ENCODE measurements at places on chromosomes 2 and 18. TPM values are rescaled to one million over a fixed set of nuclear protein-coding genes. Genes with fewer than 3 reads are reported as not detected.

MYO1B gene
- polyA plus RNA-seq = 32.1 TPM

EML6 gene
- 0.29 TPM for polyA plus RNA-seq

SLC38A11 gene
- polyA plus RNA-seq = 3.0 TPM

AKAIN1 gene
- polyA plus RNA-seq = not detected

WIPF1 gene
- 34.7 TPM for polyA plus RNA-seq

C2orf42 gene
- polyA plus RNA-seq = 16.4 TPM

POTEE gene
- not detected for polyA plus RNA-seq

DNA sequence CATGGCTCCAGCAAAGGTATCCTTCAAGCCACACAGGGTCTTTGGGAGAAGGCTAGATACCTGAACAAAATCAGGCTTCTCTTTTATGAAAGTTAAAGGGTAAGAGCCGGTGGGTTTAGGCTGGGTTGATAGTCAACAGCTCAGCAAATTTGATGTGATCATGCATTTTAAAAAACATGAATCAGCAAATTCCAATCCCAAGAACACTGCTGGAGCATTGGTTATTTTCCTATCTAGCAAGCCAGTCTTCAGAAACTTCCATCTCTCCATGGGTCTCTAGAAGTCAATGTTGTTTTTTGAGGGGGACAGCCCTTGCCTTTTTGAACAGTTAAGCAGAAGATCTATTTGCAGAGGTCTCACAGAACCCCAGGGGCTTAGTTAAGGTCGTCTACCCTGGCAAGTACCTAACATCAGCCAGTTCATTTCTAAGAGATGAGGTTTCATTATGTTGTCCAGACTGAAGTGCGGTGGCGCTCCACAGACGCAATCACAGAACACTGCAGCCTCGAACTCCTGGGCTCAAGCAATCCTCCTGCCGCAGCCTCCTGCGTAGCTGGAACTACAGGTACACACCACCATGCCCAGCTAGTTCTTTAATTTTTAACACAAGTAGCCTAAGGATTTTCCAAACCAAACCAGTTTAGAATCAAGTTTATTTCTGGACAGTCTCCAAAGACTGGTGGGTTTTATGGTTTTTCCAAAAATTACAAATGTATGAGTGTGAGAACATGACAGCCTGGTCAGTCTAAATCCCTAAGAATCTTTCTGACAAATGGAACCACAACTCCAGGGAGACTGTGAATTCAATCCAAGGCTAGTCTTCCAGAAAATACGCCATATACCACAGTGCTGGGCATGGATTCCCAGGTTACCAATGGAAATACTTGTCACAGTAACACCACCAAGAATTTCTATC, 4.1 kb upstream of the ZCCHC2 start:
- no peak for DNase-seq
- peaks cover 2% of the 10 kb centered on the region for H3K4me1 ChIP-seq
- no peaks in the 10 kb centered on the region for H3K27me3 ChIP-seq
- no peak overlapping the region for H3K4me3 ChIP-seq
- no peaks in the 10 kb centered on the region for H3K36me3 ChIP-seq
- H3K27ac ChIP-seq = no peak overlapping the region

DNA sequence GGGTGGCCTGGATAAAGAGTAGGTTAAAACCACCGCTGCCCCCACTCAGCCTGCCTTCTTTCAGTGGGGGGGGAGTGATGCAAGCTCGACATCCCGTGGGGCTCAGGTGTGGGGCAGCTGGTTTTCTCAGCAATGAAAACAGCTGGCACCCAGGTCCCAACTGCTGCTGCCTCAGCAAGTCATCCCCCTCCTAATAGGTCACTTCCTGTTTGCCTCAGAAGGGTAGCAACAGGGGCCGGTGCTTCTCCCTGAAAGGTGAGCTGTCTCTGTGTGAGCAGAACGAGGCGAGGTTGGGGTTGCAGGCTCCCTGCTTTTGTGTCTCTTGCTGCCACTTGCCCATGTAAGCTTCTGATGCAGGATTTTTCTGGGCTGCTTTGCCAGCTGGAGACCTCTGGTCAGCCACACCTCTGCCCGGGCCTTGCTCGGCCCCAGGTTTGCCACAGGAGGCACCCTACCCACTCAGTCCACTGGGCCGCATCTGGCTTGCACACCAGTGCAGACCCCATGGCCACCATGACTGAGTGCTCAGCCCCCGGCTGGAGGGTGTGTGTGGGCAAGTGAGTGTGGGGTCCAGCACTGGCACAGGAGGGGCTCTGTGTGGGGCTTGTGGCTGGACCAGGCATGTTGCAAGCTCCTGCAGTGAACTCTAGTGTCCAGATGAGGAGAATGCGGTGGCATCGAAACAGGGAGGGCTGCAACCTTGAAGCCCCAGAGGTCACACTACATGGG, 11.5 kb upstream of the ASB1 start:
- H3K4me1 ChIP-seq = no peaks in the 10 kb centered on the region
- H3K27me3 ChIP-seq = no peaks in the 10 kb centered on the region
- H3K27ac ChIP-seq = no peak overlapping the region
- H3K4me3 ChIP-seq = no peak overlapping the region

GRCh38 chr18:24460388-24460787, at the start of gene HRH4:
Gene HRH4 (plus strand): TSS chr18:24460637. CDS start chr18:24460729, 92 bp downstream.
- no peaks in the 10 kb centered on the region for H3K4me1 ChIP-seq
- no peak for DNase-seq
- H3K36me3 ChIP-seq = no peaks in the 10 kb centered on the region
- no peak within 1 kb of the TSS for H3K4me3 ChIP-seq
- no peaks in the 10 kb centered on the region for H3K27me3 ChIP-seq

DNA sequence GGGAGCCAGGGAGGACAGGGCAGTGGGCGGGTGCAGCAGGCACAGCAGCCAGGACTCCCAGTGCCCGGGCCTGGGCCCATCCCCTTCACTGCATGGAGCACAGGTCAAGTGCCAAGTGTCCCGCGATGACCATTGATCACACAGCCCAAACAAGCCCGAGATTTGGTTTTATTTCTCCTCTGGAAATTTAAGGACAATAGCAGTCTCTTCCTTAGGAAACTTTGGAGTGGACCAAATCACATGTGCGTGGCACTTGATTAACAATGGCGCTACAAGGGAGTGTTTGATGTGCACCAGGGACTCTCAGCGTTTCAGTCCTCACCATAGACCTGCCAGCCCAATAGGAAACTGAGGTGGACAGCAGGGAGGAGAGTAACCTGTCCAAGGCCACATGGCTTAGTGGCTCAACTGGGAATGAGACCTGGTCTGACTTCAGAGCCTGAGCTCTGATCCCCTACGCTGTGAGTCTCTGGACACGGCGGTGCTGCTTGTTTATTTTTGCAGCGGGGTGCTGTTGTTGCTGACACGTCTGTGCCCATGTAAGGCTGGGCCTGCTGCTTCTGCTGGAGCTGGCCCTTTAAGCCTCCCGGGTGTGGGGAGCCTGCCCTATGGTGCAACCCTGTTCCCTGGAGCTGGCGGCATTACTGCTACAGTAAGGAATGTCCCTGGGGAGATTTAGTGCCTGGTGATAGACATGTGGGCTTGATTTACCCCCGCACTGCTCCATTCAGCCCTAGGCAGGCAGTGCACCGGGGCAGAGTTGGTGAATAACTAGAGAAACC, 194.2 kb downstream of the INHBB start:
- H3K36me3 ChIP-seq = no peaks in the 10 kb centered on the region
- no peak for DNase-seq
- H3K4me3 ChIP-seq = no peak overlapping the region
- no peaks in the 10 kb centered on the region for H3K27me3 ChIP-seq

- DNase-seq = no peak
- peaks cover 2% of the 10 kb centered on the region for H3K4me1 ChIP-seq
- no peak overlapping the region for H3K27ac ChIP-seq
- H3K4me3 ChIP-seq = no peak overlapping the region
- no peaks in the 10 kb centered on the region for H3K27me3 ChIP-seq
Observed at GRCh38 chr2:8984855-8985254, 18.6 kb downstream of the MBOAT2 start.

DNA sequence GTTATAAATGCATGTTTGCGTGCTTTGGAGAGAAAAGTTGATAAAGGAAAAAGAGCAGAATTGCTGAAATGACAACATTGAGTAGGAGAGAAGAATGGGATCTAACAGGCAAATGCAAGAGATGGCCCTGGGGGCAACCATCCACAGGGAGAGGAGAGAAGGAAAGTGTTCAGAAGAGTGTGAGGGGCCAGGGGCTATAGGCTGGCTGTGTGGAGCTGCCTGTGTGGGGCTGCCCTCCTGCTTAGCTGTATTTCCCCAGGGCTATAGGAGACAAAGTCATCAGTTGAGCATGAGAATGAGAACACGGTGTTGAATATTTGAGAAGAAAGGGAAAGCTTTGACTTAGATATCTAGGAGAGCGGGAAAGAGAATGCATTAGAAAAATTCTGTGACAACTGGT, 572.0 kb downstream of the SOX11 start:
- no peaks in the 10 kb centered on the region for H3K4me1 ChIP-seq
- no peaks in the 10 kb centered on the region for H3K27me3 ChIP-seq
- H3K36me3 ChIP-seq = no peaks in the 10 kb centered on the region
- no peak overlapping the region for H3K4me3 ChIP-seq
- DNase-seq = no peak

GRCh38 chr2:8133363-8133762, 548.5 kb upstream of the ID2 start:
- peaks cover 7% of the 10 kb centered on the region for H3K4me1 ChIP-seq
- H3K4me3 ChIP-seq = no peak overlapping the region
- no peak for DNase-seq

DNA sequence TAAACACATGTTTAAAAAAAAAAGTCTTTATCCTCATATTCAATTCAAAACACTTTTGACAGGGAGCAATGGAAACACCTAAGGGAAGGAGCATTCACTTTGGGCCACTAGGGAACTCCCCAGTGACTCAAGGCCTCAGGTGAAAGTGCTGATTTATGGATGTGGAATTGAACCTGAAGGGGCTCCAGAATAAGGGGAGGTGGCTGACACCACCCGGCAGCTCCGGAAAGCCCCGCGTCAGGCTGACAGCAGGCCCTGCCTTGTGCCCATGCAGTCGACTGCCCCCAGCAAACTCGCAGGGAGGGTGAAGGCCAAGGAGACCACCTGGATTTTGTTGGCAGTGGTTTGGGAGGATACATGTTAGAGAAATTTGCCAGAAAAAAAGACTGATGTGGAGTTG, 275.3 kb upstream of the NCKAP5 start:
- no peak overlapping the region for H3K4me3 ChIP-seq
- no peak for DNase-seq

DNA sequence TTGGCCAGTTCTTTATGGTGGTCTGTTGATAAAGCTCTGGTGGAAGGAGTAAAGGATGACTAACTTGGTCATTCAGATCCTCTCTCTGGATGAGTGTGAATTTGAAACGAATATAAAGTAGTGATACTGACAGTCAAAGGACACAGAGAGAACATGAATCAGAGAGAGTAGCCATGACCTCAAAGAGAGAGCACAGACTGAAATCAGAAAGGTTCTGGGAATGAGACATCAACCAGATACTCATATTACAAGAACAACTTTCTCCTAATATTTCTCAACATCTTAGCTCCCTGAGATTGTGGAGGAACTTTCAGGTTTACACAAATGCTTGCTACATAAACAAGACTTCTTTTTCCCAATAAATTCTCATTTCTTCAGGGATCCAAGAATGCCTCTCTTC, 849.1 kb upstream of the CHAC2 start:
- no peak overlapping the region for H3K27ac ChIP-seq
- DNase-seq = no peak
- no peaks in the 10 kb centered on the region for H3K27me3 ChIP-seq
- H3K4me3 ChIP-seq = no peak overlapping the region
- no peaks in the 10 kb centered on the region for H3K4me1 ChIP-seq

DNA sequence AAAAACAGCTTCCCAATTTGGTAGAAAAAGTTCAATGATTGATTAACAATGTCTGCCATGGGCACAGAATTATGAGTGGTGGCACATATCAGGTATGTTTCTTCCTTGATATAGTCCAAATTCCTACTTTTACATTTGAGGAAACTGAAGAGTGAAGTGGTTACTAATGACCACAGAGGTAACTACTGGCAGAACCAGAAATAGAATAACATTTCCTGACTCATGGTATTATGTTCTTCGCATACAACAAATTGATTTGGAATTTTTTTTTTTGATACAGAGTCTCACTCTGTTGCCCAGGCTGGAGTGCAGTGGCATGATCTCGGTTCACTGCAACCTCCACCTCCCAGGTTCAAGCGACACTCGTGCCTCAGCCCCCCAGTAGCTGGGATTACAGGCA, 6.0 kb upstream of the NFE2L2 start:
- no peaks in the 10 kb centered on the region for H3K27me3 ChIP-seq
- H3K4me3 ChIP-seq = no peak overlapping the region
- H3K36me3 ChIP-seq = no peaks in the 10 kb centered on the region
- DNase-seq = no peak
- peak overlapping the region; percentile 53 for H3K27ac ChIP-seq

DNA sequence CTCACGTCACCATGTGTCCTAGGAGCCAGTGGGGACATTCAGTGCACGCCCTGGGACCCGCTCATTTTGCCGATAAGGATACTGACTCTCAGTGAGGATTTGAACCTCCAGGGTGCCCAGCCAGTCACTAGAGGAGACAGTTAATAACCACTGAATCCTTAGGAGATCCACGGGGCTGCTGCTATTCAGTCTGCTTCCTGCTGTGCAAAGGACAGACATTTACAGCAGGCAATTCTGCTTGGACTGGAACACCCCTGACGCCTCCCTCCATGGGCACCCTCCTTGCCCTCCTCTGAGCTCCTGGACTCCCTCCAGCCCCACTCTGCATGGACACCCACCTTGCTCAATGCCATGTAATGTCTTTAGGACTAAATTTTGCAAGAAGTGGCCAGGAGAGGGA, 265.5 kb downstream of the EIPR1 start:
- H3K36me3 ChIP-seq = no peaks in the 10 kb centered on the region
- DNase-seq = no peak
- H3K27ac ChIP-seq = no peak overlapping the region
- H3K4me1 ChIP-seq = no peaks in the 10 kb centered on the region
- H3K27me3 ChIP-seq = no peaks in the 10 kb centered on the region

GRCh38 chr2:177303939-177304338, 39.4 kb upstream of the NFE2L2 start:
- no peak overlapping the region for H3K4me3 ChIP-seq
- no peaks in the 10 kb centered on the region for H3K27me3 ChIP-seq
- H3K4me1 ChIP-seq = no peaks in the 10 kb centered on the region

DNA sequence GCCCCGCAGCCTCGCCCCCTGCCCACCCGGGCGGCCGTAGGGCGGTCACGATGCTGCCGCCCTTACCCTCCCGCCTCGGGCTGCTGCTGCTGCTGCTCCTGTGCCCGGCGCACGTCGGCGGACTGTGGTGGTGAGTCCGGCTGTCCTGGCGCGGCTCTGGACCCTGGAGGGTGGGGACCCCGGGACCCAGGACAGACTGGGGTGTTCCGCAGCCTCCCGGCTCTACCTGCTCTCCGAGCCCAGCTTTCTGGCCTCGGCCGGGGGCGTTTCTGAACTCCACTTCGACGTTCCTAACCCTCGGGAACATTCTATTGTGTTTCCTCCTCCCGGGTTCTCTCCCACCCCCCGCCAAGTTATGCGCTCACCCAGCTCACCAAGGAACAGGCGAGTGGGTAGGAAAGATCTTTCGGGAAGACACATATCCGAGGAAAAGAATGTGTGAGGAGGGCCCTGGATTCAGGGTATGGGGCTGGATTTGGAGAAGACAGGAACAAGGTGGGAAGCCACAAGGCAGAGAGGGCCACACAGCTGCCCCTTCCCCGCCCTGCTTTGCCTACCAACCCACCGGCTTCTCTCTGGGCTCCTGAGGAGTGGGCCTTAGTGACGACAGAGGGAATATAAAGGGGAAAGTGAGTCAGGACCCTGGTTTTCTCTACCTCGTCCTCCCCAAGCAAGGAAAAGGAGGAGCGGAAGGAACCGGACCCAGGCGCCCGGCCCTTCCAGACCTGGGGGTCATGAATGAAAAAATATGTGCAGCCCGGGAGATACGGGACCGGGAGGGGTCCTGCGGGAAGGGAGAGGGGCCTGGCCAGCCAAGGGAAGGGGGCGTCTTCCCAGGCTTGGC, 605 bp downstream of the WNT6 start:
- DNase-seq = peak; percentile 36
- peaks cover 5% of the 10 kb centered on the region for H3K4me1 ChIP-seq
- no peaks in the 10 kb centered on the region for H3K36me3 ChIP-seq
- H3K4me3 ChIP-seq = peak overlapping the region; percentile 25
- no peak overlapping the region for H3K27ac ChIP-seq
- H3K27me3 ChIP-seq = no peaks in the 10 kb centered on the region
